Stimulated activated naive CD8-positive, alpha-beta T cell treated with anti-CD3 and anti-CD28 coated beads, Interleukin-15, Interleukin-2, amounts not matched to agents 100 U/mL and 50 U/mL, for 24 hours (primary cell): ENCODE measurements at places on chromosomes 6 and 20.

GRCh38 chr20:14197097-14197496 lies 140.3 kb downstream of the FLRT3 start:
- no peak for DNase-seq

- peak; percentile 40 for DNase-seq
Measured at GRCh38 chr6:16277101-16277981, 39.0 kb downstream of the GMPR start.

- no peak for DNase-seq
Measured at GRCh38 chr6:48535582-48536009, 424.6 kb upstream of the PTCHD4 start.

- DNase-seq: no peak
Measured at GRCh38 chr6:128606611-128607010, 86.2 kb upstream of the PTPRK start.

GRCh38 chr6:78835817-78836216 lies 31.5 kb upstream of the IRAK1BP1 start:
- no peak for DNase-seq

DNA sequence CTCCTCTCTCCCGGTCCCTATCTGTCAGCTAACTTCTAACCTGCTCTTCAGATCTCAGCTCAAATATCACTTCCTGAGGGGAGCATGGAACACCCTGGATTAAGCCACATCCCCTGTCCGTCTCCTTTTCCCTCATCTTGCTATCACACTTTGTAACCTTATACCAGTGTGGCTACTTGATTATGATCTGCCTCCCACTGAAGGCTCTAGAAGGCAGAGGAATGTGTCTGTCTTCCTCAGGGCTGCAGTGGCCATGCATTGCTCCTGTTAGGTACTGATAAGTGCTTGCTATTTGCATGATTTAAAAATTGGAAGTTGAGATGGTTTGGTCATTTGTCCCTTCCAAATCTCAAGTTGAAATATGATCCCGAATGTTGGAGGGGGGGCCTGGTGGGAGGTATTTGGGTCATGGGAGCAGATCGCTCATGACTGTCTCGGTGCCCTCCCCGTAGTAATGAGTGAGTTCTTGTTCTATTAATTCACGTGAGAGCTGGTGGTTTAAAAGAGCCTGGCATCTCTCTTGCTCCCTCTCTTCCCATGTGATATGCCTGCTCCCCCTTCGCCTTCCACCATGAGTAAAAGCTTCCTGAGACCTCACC lies 71.4 kb downstream of the PLCB4 start:
- DNase-seq: no peak

DNA sequence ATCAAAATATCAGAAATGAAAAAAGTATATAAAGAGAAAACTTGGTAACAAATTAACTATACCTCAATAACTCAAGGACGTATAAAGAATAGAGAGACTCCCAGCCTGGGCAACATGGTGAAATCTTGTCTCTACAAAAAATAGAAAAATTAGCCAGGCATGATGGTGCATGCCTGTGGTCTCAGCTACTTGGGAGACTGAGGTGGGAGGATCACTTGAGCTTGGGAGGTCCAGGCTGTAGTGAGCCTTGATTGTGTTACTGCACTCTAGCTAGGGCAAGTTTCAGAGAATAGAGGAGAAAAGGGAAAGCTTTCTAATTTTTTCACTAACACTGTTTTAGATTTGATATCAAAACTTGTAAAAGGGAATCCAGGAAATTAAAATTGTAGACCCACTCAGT lies 295.9 kb downstream of the GJA1 start:
- DNase-seq: no peak

DNA sequence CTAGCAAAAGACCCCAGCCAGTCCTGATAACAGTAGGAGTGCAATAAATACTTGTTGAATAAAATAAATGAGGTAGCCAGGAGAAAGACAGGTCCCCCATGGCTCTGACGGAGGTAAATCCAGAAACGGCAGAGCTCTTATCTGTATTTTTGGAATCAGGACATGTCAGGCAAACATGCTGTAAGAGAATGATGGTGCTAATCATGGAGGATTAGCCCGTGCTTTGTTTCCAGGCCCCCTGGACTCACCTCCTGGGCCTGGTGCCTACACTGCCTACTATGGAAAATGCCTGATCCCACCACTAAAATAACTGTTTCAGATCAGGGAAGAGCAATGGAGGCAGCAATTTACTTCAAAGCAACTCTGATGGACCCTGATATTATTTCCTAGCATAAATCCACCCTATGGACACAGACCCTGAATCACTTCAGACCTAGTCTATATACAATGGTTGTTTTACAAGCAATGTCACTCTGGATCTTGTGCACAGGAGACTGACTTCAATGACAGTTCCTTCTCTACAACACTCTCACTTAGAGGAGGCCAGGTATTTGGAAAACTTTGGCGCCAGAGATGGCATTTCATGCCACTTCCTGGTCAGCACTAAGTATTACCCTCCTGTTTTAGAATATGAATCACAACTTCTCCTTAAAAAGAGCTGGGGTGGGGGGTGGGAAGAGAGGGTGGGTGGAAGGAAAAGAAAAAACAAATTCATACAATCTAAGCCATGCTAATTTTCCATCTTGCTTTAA lies 6.4 kb downstream of the MRPL14 start:
- no peak for DNase-seq

DNA sequence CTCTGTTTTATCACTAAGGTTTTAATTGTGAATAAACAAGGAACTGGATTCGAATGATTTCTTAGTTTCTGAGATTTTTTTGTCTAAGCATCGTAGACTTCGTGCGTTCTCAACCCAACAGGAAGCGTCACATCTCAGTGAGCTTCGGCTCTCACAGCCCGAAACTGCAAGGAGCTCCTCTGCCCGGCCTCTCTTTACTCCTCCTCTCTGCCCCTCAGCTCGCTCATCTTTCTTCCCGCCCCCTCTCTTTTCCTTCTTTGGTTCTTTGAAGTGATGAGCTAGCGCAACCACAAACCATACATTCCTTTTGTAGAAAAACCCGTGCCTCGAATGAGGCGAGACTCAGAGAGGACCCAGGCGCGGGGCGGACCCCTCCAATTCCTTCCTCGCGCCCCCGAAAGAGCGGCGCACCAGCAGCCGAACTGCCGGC lies 480 bp upstream of the NT5E start:
- peak; percentile 69 for DNase-seq

DNA sequence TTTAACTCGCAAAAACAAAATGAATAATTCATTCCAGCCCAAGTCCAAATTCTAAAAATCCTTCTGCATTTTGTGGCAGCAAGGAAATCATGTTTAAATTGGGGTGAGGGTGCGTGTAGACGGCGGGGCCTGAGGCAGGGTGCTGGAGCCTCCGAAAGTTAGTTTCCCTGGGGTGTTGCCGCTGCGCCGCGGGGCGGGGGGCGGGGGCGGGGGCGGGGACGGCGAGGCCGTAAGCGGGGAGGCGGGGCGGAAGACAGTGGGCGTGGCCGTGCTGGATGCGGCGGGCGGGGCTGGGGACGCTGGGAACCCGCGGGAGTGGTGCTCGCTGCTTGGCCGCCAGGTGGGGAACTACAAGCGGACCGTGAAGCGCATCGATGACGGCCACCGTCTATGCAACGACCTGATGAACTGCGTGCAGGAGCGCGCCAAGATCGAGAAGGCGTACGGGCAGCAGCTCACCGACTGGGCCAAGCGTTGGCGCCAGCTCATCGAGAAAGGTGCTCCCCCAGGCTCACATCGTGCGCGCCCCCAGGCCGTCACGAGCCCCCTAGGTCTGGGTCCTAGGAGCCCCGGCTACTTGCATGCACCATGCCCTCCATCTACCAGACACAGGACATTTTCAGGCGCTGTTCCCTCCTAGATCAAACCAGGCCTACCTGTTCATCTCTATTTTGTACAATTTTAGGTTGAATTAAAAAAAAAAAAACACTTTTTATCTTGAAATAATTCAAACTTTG lies 29.0 kb downstream of the SPDEF start:
- peak; percentile 98 for DNase-seq

DNA sequence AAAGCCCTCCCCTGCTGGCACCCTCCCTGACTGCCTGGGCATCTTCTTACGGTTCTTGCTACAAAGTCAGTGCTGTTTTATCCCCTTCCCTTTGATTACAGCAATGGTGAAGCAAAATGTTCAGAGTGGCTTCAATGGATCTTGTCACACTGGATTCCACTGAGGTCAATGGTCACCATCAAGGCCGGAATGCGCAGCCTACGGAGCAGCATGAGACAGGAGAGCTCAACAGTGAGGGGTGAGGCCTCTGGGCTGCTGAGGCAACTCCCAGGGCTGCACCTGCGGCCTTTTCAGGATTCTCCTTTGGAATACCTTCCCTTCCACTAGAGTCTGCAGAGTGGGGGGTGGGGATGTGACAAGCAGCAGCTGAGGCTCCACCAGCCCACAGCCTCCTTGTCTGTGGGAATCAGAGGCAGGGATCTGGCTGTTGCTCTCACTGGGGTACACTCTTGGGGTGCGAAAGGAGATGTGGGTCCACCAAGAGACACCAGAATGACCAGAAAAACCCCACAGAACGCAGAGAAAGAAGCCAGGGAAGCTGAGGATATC lies 40.4 kb upstream of the EMILIN3 start:
- DNase-seq: no peak

DNA sequence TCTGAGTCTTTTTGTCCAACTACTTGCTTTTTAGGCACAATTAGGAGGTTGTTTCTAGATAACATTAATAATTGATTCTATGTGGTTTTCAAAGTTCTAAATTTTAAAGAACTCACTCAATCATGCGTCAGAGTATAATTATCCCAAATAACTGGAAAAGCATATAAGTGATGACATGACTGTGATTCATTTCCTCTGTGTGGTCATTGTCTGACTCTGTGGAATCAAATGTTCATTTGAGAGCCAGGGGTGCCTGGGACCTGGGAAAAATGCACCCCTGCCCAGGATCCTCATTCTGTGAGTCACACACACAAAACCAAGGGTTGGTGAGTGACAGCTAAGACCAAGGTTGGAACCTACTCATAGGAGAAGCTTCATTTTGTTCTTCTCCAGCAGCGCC lies 127.1 kb upstream of the MLIP start:
- DNase-seq: no peak

GRCh38 chr20:4973330-4974097 lies 27.8 kb downstream of the SLC23A2 start:
- DNase-seq: peak; percentile 66

DNA sequence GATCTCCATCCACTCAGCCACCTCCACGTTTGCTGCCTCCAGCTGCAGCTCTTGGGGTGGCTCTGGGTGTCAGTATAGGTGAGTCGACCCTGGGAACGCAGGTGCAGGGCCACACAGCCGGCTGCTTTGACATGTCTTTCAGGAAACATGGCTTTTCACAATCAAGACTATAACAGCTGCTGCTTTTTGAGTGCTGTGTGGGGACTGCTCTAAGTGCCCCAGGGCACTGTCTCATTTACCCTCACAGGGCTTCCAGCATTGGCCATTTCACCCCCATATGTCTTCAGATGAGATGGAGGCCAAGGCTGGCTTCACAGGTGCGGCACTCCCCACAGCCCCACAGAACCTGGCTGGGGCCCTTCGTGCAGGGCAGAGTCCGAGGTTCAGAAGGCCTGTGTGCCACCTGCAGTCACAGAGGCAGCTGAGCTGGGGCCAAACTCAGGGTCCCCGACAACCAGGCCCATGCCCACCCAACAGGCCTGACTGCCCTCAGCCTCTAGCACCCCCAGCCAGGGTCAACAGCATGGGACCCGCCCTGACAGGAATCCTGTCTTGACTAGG lies 14.9 kb upstream of the CST7 start:
- no peak for DNase-seq

DNA sequence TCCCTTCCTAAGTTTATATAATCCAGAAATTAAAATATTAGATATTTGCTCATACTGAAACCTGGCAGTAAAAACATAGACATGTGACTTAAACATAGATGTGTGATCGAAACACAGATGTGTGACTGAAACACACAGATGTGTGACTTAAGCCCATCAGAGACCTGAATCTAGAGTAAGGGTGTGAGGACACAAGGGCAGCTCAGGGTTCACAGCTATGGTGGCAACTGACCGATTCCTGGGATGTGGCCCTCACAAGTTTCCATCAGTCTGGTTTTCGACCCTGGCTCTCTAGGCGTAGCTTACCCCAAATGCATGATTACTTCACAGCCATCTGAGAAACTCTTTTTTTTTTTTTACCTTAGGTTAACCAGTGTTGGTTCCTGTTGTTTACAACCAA lies 137.0 kb downstream of the NRN1 start:
- DNase-seq: no peak

DNA sequence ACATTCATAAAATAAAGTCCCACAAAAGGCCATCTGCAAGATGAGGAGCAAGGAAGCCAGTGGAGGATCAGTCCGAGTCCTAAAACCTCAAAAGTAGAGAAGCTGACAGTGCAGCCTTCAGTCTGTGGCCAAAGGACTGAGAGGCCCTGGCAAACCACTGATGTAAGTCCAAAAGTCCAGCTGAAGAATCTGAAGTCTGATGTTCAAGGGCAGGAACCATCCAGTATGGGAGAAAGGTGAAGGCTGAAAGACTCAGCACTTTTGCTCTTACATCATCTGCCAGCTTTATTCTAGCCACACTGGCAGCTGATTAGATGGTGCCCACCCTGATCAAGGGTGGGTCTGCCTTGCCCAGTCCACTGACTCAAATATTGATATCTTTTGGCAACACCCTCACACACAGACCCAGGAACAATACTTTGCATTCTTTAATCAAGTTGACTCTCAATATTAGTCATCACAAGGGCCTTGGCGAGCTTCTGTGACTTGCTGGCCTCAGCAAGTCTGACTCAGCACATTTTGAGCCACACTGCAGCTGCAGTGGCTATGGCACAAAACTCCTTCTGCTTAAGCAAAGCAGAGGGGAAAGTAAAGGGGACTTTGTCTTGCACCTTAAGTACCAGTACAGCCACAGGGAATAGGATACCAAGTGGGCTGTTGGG lies 1370.3 kb upstream of the CITED2 start:
- DNase-seq: no peak

DNA sequence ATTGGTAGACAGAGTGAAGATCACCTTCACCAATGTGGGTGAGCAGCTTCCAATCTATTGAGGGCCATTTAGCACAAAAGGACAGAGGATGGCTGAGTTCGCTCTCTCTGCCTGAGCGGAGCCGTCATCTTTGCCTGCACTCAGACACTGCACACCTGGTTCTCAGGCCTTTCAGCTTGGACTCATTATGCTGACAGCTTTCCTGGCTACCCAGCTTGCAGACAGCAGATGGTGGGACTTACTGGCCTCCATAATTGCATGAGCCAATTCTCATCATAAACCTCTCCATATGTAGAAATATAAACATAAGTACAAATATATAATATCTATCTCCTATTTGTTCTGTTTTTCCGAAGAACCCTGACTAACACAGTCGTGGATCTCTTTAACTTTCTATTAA lies 13.7 kb downstream of the TBXT start:
- DNase-seq: no peak

DNA sequence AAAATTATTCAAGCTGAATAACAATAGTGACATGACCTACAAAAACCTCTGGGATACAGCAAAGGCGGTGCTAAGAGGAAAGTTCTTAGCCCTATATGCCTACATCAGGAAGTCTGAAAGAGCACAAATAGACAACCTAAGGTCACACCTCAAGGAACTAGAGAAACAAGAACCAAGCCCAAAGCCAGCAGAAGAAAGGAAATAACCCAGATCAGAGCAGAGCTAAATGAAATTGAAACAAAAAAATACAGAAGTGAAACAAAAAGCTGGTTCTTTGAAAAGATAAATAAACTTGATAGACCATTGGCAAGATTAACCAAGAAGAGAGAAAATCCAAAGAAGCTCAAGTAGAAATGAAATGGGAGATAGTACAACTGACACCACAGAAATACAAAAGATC lies 47.6 kb upstream of the NOTCH4 start:
- DNase-seq: no peak
